ENCODE measurements at places on chromosomes 11 and 22.

GRCh38 chr11:1206391-1207271, 16.2 kb upstream of the MUC5B start:
- no peak for DNase-seq

- DNase-seq = no peak
Measured at GRCh38 chr11:87212891-87213290, 175.2 kb downstream of the TMEM135 start.

GRCh38 chr11:91513734-91514133, 710.9 kb upstream of the FAT3 start:
- no peak for DNase-seq

GRCh38 chr11:12840871-12841660, 166.8 kb downstream of the TEAD1 start:
- DNase-seq = no peak

DNA sequence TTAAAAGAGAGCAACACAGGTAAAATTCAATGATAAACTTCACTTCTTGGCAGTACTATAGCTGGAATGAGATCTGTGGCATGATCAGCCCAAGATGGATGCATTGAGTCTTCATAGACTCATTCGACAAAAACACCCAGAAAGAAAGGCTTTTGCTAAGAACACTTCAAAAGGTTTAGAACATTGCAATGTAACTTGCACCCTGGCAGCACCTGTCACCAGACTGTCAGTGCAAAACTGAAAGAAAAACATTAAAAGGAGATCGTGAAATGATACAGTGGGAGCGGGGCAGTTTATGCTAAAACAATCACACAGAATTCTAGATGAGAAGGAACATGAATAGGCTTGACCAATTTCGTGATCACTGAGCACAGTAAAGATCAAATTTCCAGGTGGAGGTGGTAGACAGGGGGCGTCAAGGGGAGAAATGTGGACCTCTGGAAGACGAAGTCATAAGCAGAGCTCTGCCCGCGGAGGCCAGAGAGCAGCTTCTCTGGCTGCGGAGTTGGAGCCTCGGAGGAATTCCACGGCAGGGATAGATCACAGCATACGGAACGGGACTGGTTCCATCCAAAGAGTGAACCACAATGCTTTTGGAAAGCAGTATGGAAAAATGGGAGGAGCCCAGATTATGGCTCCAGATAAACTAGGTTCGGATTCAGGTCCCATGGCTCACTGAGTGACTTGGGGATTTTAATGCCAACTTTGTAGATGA, 11.9 kb downstream of the VSIG10L2 start:
- no peak for DNase-seq

DNA sequence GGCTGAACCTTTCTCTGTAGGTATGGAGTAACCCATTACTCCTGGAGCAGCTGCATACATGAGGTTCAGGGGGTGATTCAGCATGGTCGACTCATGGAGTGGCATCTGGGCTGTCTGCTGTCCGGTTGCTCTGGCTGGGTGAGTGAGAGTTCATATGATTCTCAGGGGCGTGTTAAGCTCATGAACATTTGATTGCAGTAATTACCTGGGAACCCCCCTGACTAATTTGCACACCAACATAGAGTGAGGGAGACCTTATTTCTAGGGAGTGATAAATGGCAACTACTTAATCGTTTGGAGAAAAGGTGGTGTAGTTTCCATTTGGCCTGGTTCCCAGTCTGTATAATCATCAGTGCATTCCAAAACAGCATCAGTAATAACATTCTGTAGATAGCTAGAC, 661.9 kb downstream of the ETS1 start:
- no peak for DNase-seq

DNA sequence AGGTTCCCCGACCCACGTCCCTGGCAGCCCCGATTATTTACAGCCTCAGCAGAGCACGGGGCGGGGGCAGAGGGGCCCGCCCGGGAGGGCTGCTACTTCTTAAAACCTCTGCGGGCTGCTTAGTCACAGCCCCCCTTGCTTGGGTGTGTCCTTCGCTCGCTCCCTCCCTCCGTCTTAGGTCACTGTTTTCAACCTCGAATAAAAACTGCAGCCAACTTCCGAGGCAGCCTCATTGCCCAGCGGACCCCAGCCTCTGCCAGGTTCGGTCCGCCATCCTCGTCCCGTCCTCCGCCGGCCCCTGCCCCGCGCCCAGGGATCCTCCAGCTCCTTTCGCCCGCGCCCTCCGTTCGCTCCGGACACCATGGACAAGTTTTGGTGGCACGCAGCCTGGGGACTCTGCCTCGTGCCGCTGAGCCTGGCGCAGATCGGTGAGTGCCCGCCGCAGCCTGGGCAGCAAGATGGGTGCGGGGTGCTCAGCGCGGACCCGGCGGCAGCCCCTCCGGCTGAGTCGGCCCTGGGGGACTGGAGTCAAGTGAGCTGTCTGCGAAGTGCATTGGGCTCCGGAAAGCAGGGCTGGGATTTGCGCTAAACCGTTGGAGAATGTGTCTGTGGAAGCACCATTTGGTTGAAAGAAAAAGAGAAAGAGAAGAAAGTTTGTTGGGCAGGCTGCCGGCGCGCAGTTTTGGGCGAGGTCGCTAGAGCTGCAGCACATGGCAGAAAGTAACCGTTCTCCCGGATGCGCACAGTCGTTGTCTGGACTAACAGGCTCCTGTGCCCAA, at the start of gene CD44:
Gene CD44, plus strand, starts transcription at position 229 of the 779 bp plus-strand sequence. Its CDS starts 133 bp downstream, at position 362.
- peak; percentile 68 for DNase-seq

- DNase-seq = no peak
Measured at GRCh38 chr11:19680829-19681368, 31.7 kb upstream of the NAV2 start.

GRCh38 chr11:316891-317301, 3.1 kb downstream of the IFITM1 start:
- no peak for DNase-seq

- no peak for DNase-seq
Measured at GRCh38 chr11:19573666-19574065, 139.0 kb upstream of the NAV2 start.

DNA sequence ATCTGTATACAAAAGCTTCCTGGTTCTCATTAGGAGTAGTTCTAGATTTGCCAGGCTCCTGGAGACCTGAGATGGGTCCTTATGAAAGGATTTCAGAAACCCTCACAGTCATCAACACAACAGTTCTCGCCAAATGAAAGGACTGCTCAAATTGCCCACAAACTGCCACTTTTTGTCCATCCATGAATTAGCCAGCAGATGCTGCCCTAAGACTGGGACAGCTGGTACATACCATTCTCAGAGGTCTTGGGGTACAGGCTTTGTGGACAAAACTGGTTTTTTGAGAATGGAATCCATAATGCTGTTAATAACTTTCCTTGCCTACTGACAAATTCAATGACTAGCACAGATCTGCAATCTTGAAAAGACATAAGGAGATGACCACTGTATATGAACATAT, 23.4 kb upstream of the BDNF start:
- DNase-seq = no peak

GRCh38 chr22:43957871-43958270, 2.6 kb downstream of the SAMM50 start:
- DNase-seq = no peak

GRCh38 chr11:87456499-87456898, 418.8 kb downstream of the TMEM135 start:
- no peak for DNase-seq

GRCh38 chr11:9060700-9061111, 30.7 kb downstream of the SCUBE2 start:
- no peak for DNase-seq

- DNase-seq = no peak
Measured at GRCh38 chr11:31325160-31325559, 44.4 kb downstream of the DCDC1 start.

DNA sequence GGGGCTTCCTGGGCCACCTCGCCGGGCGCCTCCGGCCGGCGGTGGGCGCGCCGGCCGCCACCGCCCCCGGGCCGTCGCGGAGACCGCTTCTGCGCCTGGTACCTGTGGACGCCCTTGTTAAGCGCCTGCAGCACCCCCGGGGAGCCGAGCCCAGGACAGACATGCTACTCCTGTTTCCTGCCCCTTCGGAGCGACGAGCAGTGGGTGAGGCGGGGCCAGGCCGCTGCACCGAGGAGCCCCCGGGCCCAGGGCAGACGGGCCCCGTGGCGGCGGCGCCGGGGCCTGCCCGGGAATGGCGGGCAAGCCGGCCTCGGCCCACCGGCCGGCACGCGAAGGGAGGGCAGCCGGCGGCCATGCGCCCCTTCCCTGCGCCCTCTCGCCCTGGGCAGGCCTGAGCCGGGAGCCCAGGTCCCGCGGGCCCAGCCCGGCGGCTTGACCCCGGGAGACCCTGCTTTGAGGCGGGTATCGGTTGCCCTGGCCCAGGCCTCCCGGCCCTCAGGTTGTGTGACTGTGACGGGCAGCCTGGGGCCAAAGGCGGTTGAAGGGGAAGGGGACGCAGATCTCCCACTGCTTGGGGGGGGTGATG, 789 bp upstream of the KDM2A start:
- DNase-seq = peak; percentile 36

DNA sequence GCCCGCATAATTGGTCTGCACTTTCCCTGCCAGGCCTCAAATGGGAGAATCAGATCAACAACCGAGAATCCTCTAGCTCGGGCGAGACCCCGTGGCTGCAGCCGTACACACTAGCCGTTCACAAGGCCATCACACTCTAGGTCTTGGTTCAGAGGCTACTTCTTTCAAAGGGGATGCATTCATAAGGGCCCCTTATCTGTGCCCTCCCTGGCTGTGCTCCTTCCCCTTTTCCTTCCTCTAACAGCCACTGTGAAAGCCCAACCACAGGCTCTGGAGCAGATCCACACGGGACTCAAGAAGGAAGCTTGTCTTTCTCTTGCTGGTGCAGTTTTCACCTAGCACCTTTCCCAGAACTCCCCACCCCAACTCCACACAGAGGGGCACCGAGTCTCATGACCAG, 24.5 kb downstream of the SMIM38 start:
- no peak for DNase-seq

- no peak for DNase-seq
Measured at GRCh38 chr11:93005239-93005638, 35.8 kb downstream of the MTNR1B start.

GRCh38 chr11:69131644-69132300, 24.0 kb upstream of the SMIM38 start:
- DNase-seq = no peak

- no peak for DNase-seq
Measured at GRCh38 chr22:46031557-46031956, 54.6 kb upstream of the WNT7B start.

DNA sequence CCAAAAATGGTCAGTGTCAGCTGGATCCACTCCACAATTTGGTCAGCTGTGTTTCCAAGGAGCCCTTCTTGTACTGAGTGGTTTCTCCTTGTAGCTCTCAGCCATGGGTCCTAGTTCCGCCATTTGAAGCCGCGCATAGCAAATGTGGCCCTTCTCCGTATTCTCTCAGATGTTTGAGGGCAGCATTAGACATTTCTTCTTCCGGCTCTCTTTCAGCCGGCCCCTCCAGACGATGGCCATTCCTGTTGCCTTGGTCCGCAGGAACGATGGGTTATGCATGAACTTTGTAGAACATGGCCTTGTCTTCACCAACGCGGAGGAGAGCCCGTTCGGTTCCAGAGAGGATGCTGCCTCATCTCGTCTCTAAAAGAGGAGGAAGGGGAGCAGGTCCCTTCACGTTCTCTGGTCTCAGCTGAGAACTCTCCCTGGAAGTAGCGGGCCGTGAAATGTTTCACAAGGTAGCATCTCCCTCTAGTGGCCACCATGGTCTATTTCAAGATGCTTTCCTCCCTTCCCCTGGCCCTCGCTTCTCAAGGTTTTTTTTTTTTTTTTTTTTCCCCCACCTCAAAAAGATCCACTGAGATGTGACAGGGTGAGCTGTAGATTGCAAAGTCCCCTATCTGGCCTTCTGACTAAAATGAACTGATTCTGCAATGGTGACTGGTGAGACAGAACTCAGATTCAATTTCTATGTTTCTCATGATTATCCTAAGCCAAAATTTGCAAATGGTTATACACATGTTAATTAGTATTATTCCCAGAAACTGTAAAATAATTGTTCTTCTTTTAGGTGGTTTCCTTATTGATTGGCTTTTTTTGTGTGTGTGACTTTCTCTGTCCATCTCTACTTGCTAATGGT, 19.8 kb upstream of the PLET1 start:
- peak; percentile 42 for DNase-seq

DNA sequence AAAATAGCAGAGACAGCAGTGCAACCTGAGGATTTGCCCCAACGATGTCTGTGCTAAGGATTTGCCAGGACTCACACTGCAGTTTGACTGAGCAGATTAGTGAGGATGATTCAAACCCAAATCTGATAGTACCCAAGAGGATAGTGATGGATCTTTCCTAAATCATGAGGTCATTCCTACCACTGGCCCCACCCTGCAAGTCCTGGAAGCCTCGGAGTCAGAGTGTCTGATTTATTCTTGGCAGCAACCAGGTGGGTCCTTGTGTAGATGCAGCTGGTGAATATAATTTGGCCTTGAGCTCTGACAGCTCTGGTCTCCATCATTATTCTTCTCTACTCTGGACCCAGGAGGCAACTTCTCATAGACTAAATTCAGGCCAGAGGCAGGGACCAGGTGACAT, 179.3 kb upstream of the RAG2 start:
- no peak for DNase-seq

DNA sequence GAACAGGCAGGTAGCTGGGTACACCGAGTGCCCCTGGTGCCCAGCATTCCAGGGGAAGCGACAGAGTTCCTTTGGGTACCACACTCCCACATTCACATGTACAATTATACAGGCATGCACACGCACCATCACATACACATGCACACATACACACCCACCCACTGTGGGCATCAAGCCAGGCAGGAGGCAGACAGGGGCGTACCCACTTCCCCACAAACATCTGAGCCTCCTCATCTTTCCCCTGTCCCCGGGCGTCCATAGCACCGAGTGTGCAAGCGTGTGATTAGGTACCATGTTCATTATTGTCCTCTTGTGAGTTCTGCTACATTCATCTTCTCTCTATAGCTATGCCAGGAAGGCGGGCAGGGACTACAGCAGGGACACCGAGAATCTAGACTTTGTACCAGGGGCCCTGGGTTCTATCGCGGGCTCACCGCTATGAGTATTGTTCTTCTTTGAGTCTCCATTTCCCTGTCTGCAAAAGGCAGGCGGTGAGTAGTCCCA, 2.1 kb upstream of the CARD10 start:
- no peak for DNase-seq

- no peak for DNase-seq
Measured at GRCh38 chr22:37117092-37117491, 7.6 kb upstream of the TMPRSS6 start.

- no peak for DNase-seq
Measured at GRCh38 chr11:69658626-69659450, 16.3 kb downstream of the LTO1 start.

DNA sequence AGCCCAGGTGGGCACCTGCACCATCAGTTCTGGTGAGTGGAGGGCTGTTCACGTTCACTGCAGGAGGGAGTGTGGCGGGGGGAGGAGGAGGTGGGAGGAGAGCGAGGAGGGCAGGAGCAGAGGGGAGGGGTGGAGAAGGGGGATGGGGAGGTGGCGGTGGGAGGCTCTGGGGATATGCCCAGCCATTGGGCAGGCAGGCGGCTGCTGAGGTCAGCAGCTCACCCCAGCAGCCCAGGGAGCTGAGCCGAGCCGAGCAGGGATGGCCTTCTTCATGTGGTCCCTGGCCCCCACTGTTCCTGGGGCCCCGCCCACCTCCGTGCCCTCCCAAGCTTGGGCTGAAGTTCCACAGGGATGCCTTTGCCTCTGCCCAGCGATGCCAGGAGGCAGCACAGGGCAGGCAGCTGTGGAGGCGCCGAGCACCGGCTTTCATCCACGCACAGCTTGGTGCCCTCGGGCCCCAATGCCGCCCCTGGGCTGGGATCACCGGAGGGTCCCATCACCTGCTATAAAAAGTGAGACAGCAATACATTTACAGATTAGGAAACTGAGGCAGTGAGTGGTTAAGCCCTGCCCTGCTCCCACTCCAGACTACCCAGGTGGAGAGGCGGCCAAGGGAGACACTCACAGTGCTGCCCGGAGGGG, 21.6 kb downstream of the RTN4R start:
- no peak for DNase-seq

Data from activated naive CD4-positive, alpha-beta T cell (primary cell).